ENCODE measurements at places on chromosomes 4 and X. TPM values are rescaled to one million over a fixed set of nuclear protein-coding genes. Genes with fewer than 3 reads are reported as not detected.
A peak's percentile ranks its signal among the peaks of the same experiment; 100 is the strongest.

- H3K4me1 ChIP-seq = no peaks in the 10 kb centered on the region
- H3K36me3 ChIP-seq = no peaks in the 10 kb centered on the region
- no peak overlapping the region for H3K27ac ChIP-seq
- no peak for DNase-seq
- no peaks in the 10 kb centered on the region for H3K27me3 ChIP-seq
- H3K4me3 ChIP-seq = no peak overlapping the region
These were observed 835.0 kb upstream of the ADGRL3 start for GRCh38 chr4:60365176-60365575.

- H3K4me1 ChIP-seq = no peaks in the 10 kb centered on the region
- H3K27ac ChIP-seq = no peak overlapping the region
- no peaks in the 10 kb centered on the region for H3K36me3 ChIP-seq
These were observed 465.2 kb upstream of the BOD1L1 start for GRCh38 chr4:14092741-14093140.

DNA sequence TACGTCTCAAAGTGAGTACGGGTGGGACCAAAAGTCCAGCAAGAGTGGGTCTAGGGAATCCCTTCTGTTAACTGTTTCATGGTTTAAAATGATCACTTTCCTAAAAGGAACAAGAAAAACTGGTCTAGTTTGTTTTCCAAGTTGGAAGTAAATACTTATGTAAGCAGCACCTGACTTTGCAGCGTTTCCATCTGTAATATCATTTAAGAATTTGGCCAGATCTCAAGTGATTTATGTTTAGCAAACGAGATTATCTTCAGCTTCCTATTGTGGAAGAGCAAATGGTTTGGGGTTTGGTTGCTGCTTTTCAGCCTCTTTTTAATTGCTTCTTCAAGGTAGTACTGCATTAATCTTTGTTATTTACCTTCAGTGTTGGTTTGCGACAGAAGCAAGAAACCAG lies 50.4 kb downstream of the FHIP1A start:
- no peaks in the 10 kb centered on the region for H3K4me1 ChIP-seq
- H3K27ac ChIP-seq = no peak overlapping the region

DNA sequence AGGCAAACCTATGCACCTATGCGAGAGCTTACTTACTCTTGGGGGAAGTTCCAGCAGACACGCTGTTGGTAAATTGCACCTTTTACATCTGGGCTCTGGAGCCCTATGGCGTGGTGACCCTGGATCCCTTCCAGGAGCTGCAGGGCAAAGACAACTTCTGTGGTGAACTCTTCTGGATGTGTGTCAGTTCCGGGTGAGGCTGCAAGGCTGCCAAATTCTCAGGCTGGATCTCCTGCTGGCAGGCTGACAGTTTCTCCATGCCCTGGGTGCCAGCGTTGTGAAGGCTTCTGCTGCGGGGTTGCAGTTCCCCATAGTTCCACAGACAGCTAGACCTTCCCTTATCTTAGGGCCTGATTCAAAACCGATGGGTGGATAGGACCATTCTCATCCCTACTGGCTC lies 37.9 kb downstream of the RAP2C start:
- no peaks in the 10 kb centered on the region for H3K4me1 ChIP-seq
- no peak overlapping the region for H3K4me3 ChIP-seq
- no peaks in the 10 kb centered on the region for H3K27me3 ChIP-seq
- no peak for DNase-seq
- H3K36me3 ChIP-seq = no peaks in the 10 kb centered on the region
- no peak overlapping the region for H3K27ac ChIP-seq

GRCh38 chr4:76426272-76426671 lies 5.3 kb upstream of the CCDC158 start:
- no peaks in the 10 kb centered on the region for H3K36me3 ChIP-seq
- no peak overlapping the region for H3K27ac ChIP-seq
- no peak for DNase-seq
- H3K4me3 ChIP-seq = no peak overlapping the region
- no peaks in the 10 kb centered on the region for H3K4me1 ChIP-seq
- no peaks in the 10 kb centered on the region for H3K27me3 ChIP-seq

DNA sequence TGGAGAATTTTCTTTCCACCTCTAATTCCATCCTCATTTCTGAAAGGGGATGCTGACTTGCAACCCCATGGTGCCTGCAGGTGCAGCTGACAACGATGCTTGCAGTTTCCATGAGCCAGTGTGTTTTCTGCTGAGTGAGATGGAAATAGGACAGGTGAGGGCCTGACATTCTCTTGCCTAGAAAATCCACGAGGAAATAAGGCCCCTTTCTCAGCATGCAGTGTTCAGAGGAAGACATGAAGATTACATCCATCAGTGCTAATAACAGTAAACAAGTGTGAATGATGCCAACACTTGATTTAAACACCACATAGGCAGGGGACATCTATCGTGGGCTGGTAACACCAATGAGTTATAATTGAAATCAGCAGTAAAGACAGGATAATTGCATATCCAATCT lies 237.3 kb downstream of the NLGN4X start:
- no peak for DNase-seq
- no peaks in the 10 kb centered on the region for H3K27me3 ChIP-seq
- no peaks in the 10 kb centered on the region for H3K4me1 ChIP-seq
- H3K27ac ChIP-seq = no peak overlapping the region

DNA sequence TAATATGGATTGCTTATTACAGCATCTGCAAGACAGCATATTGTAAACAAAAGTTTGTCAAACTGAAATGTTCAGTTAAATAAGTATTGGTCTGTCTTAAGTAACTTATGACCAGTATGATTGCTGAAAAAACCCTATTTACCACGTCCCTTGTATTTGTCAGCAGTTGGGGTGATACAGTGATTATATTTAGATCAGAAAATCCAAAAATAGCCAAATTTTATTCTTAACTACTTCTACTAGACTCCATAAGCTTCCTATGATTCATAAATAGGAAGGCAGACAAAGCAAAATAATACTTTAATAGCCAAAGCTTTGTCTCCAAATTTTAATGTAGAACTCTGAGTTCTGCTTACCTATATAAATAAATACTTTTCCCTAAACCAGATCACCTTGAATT lies 45.3 kb downstream of the TBCK start:
- H3K27me3 ChIP-seq = no peaks in the 10 kb centered on the region
- no peak overlapping the region for H3K27ac ChIP-seq
- no peaks in the 10 kb centered on the region for H3K36me3 ChIP-seq
- H3K4me1 ChIP-seq = no peaks in the 10 kb centered on the region
- H3K4me3 ChIP-seq = no peak overlapping the region

GRCh38 chr4:165684177-165684805 lies 188.7 kb upstream of the TLL1 start:
- H3K27me3 ChIP-seq = no peaks in the 10 kb centered on the region
- no peaks in the 10 kb centered on the region for H3K4me1 ChIP-seq
- H3K4me3 ChIP-seq = no peak overlapping the region
- DNase-seq = no peak

DNA sequence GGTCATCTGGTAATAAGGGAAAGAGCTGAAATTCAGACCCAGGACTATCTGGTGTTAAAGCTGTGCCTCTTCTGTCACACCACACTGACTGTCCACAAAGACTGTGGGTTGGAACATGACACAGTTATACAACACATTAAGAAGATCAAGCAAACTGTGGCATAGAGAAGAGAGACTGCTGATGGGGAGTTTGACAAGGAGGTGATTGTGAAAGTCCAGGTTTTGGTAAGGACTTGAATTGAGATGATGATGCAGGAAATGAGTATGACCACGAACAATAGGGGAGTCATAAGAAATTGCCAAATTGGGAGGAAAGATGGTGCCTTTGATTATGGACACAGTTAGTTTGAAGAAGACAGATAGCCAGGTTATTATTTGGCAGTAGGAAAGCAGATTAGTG lies 163.4 kb downstream of the PDGFRA start:
- H3K4me3 ChIP-seq = no peak overlapping the region
- no peak overlapping the region for H3K27ac ChIP-seq
- no peaks in the 10 kb centered on the region for H3K36me3 ChIP-seq
- no peaks in the 10 kb centered on the region for H3K4me1 ChIP-seq
- no peak for DNase-seq

DNA sequence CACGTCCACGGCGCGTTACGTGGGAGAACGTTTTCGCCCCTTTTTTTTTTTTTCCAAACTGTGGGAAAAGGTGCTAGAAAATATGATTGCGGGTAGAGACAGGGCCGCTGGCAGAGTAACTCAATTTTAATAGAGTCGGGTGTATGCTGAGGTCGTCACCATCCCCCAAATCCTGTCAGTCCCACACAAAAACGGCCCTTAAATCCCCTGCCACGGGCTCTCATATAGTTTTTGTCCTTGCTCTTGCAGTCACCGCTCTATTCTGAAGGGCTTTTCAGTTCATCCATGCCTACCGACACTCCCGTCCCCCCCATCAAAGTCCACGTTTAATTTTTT lies 796 bp upstream of the MED14 start:
- H3K36me3 ChIP-seq = peaks cover 4% of the 10 kb centered on the region
- H3K27me3 ChIP-seq = no peaks in the 10 kb centered on the region
- H3K4me3 ChIP-seq = peak overlapping the region; percentile 95
- peak overlapping the region; percentile 93 for H3K27ac ChIP-seq
- H3K4me1 ChIP-seq = peaks cover 11% of the 10 kb centered on the region
- DNase-seq = no peak

DNA sequence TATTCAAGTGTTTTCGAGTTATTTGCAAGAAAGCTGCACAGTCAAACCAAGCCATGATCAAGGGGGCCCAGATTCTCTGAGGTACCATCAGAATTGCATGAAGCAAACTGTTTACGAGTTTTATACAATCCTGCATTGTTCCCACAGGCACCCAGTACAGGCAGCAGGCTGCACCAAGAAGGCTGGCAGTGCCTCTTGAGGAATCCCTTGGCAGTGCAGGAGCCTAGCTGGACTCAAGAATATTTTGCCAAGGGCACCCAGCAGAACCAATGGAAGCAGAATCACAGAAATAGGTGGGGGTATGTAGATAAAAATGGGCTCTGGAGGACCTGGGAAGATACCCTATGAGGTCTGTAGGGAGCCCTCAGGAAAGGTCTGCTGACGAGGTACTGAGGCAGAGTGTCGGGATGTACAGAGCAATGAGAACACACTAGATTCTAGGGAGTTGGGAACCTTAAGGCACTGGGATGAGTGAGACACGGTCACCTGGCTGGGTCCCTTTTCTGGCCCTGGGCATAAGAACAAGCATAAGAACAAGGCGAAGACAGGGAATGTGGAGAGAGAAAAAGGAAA lies 2.5 kb upstream of the PLP1 start:
- no peak overlapping the region for H3K4me3 ChIP-seq
- no peaks in the 10 kb centered on the region for H3K36me3 ChIP-seq
- DNase-seq = no peak
- H3K27ac ChIP-seq = no peak overlapping the region
- no peaks in the 10 kb centered on the region for H3K4me1 ChIP-seq
- no peaks in the 10 kb centered on the region for H3K27me3 ChIP-seq

DNA sequence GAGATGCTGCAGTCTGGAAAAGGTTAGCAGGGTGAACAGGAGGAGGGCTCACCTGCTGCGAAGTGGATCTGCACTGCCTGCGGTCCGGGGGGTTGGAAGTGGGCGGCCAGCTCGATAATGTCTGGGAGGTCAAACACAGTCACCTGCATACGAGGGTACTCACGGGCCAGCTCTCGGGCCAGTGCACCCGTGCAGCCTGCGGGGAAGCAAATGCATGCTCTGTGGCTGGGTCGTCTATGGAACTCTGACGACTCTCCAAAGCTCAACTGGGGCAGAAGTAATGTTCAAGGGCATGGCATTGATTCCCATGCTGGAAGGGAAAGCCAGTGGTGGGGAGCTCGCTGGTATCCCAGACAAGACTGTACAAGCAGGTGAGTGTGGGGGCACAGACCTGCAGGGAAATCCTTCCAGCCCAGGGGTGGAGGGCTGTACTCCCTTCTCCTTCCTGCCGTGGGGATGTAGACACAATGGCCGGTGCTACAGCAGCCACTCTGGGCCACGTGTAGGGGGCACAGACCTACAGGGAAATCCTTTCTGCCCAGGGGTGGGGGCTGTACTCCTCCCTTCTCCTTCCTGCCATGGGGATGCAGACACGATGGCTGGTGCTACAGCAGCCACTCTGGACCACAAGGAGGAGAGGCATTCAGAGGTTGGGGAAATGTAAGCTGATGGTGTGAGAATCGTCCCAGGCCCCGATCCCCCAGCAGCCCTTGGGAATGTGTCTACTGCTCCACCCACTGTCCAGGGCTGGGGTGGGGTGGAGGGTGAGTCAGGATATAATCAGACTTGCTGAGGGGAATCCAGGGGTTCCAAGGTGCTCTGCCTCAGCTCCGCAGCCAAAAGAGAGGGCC lies 26.2 kb upstream of the SLC25A6 start:
- H3K36me3 ChIP-seq = no peaks in the 10 kb centered on the region
- DNase-seq = no peak
- H3K27me3 ChIP-seq = no peaks in the 10 kb centered on the region
- H3K4me3 ChIP-seq = no peak overlapping the region
- no peak overlapping the region for H3K27ac ChIP-seq
- no peaks in the 10 kb centered on the region for H3K4me1 ChIP-seq

GRCh38 chr4:89294573-89295269 lies 12.9 kb downstream of the GPRIN3 start:
- H3K36me3 ChIP-seq = no peaks in the 10 kb centered on the region
- DNase-seq = peak; percentile 82
- no peaks in the 10 kb centered on the region for H3K27me3 ChIP-seq
- peaks cover 73% of the 10 kb centered on the region for H3K4me1 ChIP-seq

DNA sequence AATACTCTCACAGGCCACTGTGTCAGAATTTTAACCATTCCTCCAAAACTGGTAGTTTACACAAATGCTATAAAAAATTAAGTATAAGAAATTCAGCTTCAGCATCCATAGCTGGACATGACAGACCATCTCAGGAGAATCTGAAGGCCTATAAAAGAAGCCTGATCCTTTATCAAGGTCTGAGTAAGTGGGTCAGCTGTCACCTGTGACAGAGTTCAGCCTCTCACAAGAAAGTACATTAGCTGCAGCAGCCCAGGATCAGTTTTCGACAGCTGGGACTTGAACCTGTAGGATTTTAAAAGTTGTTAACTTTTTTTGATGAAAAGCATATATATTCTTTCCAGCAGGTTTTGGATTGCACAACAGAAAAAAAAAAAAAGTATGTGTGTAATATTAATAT lies 60.7 kb downstream of the PPP3CA start:
- no peaks in the 10 kb centered on the region for H3K27me3 ChIP-seq
- no peak overlapping the region for H3K27ac ChIP-seq
- peaks cover 9% of the 10 kb centered on the region for H3K4me1 ChIP-seq
- DNase-seq = no peak
- H3K4me3 ChIP-seq = no peak overlapping the region

GRCh38 chr4:15779306-15779705 lies 1.2 kb downstream of the CD38 start:
- H3K27me3 ChIP-seq = no peaks in the 10 kb centered on the region
- peak overlapping the region; percentile 71 for H3K4me3 ChIP-seq
- H3K27ac ChIP-seq = peak overlapping the region; percentile 65
- peaks cover 12% of the 10 kb centered on the region for H3K4me1 ChIP-seq

GRCh38 chrX:17160975-17161374 lies 214.0 kb upstream of the NHS start:
- no peak overlapping the region for H3K27ac ChIP-seq
- no peaks in the 10 kb centered on the region for H3K27me3 ChIP-seq
- DNase-seq = no peak

GRCh38 chrX:152641256-152641875 lies 3.7 kb downstream of the GABRQ start:
- no peaks in the 10 kb centered on the region for H3K4me1 ChIP-seq
- H3K4me3 ChIP-seq = no peak overlapping the region
- DNase-seq = no peak

The STPG2 gene
- not detected for total RNA-seq

The TBL1X gene
- 51.3 TPM for total RNA-seq

The RNF212 gene
- 2.4 TPM for total RNA-seq

The HSD17B13 gene
- 0.34 TPM for total RNA-seq

The PABPC5 gene
- total RNA-seq = not detected

The NAP1L2 gene
- 2.8 TPM for total RNA-seq

Data from naive thymus-derived CD4-positive, alpha-beta T cell (primary cell).